Naive thymus-derived CD8-positive, alpha-beta T cell (primary cell): ENCODE measurements at places on chromosomes 2 and 18.

DNA sequence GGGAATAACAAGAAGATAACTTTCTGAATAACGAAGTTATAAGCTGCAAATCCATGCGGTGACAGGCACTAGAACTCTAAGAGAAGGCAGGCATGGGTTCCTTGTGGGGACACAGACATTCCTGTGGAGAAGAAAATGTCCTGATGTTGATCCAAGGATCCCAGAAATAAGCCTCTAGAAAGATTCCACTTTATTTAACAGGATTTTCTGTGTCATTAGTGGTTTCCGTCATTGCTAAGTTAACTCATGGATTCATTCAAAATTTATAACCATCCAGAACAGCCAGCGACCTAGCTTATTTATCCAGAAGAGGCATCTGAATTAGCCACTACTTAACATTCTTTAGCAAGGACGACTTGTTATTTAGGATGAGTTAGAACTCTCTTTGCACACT, 10.0 kb upstream of the CD302 start:
- no peak for DNase-seq
- H3K36me3 ChIP-seq, result peaks cover 50% of the 10 kb centered on the region
- no peaks in the 10 kb centered on the region for H3K27me3 ChIP-seq

- no peaks in the 10 kb centered on the region for H3K27me3 ChIP-seq
- peaks cover 9% of the 10 kb centered on the region for H3K36me3 ChIP-seq
- H3K4me3 ChIP-seq, result peak overlapping the region; percentile 49
- no peak for DNase-seq
Measured at GRCh38 chr2:196914867-196915460, 11.5 kb downstream of the PGAP1 start.

GRCh38 chr2:214135966-214136365, 274.9 kb upstream of the VWC2L start:
- no peaks in the 10 kb centered on the region for H3K27me3 ChIP-seq
- no peak overlapping the region for H3K27ac ChIP-seq
- no peak overlapping the region for H3K4me3 ChIP-seq

GRCh38 chr2:12120281-12121150, 374.1 kb downstream of the LPIN1 start:
- DNase-seq, result no peak
- H3K4me3 ChIP-seq, result no peak overlapping the region

DNA sequence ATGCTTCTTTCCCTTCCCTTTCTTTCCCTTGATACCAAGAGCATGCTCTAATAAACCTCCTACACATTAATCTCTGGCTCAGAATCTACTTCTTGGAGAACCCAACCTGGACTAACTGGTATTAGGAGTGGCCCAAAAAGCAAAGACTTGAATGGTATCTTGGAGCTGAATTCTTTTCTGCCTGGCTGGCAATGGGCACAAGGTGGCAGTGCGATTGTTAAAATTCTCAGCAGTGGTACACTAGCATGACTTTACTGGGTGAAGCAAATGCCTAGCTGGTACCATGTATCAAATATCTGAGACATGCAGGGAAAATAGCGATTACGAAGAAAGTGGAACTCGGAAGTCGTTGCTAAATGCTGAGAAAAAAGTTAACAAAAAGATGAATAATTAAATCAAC, 376.1 kb downstream of the XIRP2 start:
- H3K27me3 ChIP-seq, result no peaks in the 10 kb centered on the region
- H3K36me3 ChIP-seq, result peaks cover 16% of the 10 kb centered on the region
- no peak overlapping the region for H3K27ac ChIP-seq
- no peaks in the 10 kb centered on the region for H3K4me1 ChIP-seq
- no peak for DNase-seq

DNA sequence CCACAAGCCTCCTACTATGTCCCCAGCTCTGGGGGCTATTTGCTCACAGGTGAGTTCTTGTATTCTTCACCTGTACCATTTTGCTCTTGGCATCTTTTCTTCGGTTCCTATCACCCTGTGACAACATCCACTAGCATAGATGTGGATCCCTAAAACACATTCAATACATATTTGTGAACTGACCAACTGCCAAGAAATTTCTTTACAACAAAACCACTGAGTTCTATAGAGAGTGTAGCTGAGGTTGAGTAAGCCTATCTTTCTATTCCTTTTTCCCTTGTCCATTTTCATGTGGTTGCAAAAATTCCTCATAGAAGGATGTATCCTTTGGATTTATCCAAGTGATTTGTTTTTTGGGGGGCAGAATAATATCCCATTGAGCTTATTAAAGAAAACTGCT, 192.7 kb upstream of the ITGA4 start:
- peaks cover 7% of the 10 kb centered on the region for H3K36me3 ChIP-seq
- no peak overlapping the region for H3K4me3 ChIP-seq
- H3K27me3 ChIP-seq, result no peaks in the 10 kb centered on the region
- no peak for DNase-seq
- H3K4me1 ChIP-seq, result peaks cover 20% of the 10 kb centered on the region

- H3K27me3 ChIP-seq, result peaks cover 1% of the 10 kb centered on the region
- DNase-seq, result no peak
- H3K36me3 ChIP-seq, result peaks cover 7% of the 10 kb centered on the region
- H3K27ac ChIP-seq, result no peak overlapping the region
- no peak overlapping the region for H3K4me3 ChIP-seq
Measured at GRCh38 chr2:209368406-209368805, 55.4 kb upstream of the MAP2 start.

GRCh38 chr2:45892425-45892745, 240.9 kb downstream of the PRKCE start:
- no peak overlapping the region for H3K27ac ChIP-seq
- H3K4me1 ChIP-seq, result peaks cover 51% of the 10 kb centered on the region
- DNase-seq, result no peak
- H3K36me3 ChIP-seq, result no peaks in the 10 kb centered on the region
- no peaks in the 10 kb centered on the region for H3K27me3 ChIP-seq

- no peaks in the 10 kb centered on the region for H3K4me1 ChIP-seq
- no peak for DNase-seq
- no peak overlapping the region for H3K27ac ChIP-seq
- H3K36me3 ChIP-seq, result no peaks in the 10 kb centered on the region
Measured at GRCh38 chr2:228699400-228699799, 517.9 kb upstream of the SPHKAP start.

- no peak for DNase-seq
- no peak overlapping the region for H3K4me3 ChIP-seq
- no peak overlapping the region for H3K27ac ChIP-seq
- no peaks in the 10 kb centered on the region for H3K27me3 ChIP-seq
- H3K4me1 ChIP-seq, result no peaks in the 10 kb centered on the region
Measured at GRCh38 chr2:144683107-144683753, 163.3 kb upstream of the ZEB2 start.

DNA sequence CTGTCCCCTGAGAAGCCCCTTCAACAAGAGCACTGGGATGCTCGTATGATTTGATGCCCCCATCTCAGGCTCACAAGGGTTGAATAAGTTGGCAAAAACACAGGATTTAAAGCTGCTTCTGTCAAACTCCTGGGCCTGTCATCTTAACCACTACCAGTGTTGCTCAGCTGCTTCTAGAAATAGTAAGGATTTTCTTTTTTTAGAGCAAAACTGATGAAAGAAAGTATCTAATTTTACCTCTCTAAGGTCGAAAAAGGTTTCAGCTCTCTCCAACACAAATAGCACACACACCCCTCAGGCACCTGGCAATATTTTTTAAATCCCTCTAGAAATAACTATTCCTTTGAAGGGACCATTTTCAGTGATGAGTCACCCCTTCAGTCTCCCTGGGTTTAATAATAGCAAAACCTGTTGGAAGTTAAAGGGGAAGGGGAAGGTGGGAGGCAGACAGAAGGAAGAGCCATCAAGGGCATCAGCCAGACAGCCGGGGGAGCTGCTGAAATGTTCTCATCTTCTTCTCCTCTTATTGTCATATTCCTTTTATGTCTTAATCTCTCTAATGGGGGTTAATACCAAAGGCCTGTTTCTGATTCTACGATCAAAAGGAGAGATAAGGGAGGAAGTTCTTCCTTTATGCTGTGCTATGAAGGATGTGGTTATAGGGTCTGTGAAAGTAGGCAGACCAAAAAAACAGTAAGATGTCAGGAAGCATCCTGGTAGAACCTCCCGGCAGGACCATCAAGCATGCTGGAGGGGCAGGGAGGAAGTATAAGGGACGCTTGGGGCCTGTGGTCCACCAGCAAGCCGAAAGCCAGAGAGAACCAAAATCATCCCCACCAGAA, 31.9 kb upstream of the SLC35G4 start:
- H3K4me3 ChIP-seq, result peak overlapping the region; percentile 9
- H3K36me3 ChIP-seq, result no peaks in the 10 kb centered on the region
- H3K27ac ChIP-seq, result peak overlapping the region; percentile 7
- peaks cover 21% of the 10 kb centered on the region for H3K4me1 ChIP-seq
- H3K27me3 ChIP-seq, result no peaks in the 10 kb centered on the region

- H3K4me3 ChIP-seq, result no peak overlapping the region
- no peak for DNase-seq
- H3K4me1 ChIP-seq, result no peaks in the 10 kb centered on the region
- peaks cover 36% of the 10 kb centered on the region for H3K27me3 ChIP-seq
- no peaks in the 10 kb centered on the region for H3K36me3 ChIP-seq
Measured at GRCh38 chr2:206727287-206727686, 9.1 kb upstream of the DYTN start.

DNA sequence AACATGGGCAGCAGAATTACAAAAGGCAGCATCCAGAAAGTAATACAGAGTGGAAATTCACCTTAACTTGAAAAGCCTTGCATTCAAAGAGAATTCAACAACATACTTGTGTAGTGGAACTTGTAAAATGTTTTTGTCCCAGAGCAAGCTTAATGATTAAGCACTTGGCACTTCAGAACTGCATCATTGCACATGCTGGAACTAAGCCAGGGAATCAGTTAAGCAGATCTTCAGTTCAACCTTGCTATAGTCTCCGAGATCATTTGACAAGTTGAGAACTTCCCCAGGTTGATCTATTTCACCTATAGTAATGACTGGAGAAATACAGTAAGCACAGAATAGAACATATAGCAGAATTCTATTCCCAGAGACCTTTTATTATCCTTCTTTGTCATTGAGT, 1337.2 kb upstream of the NXPH2 start:
- H3K4me3 ChIP-seq, result no peak overlapping the region
- no peak overlapping the region for H3K27ac ChIP-seq
- no peaks in the 10 kb centered on the region for H3K27me3 ChIP-seq
- no peaks in the 10 kb centered on the region for H3K36me3 ChIP-seq
- no peaks in the 10 kb centered on the region for H3K4me1 ChIP-seq
- no peak for DNase-seq

GRCh38 chr2:218286570-218287459, 5.5 kb downstream of the TMBIM1 start:
- H3K27me3 ChIP-seq, result no peaks in the 10 kb centered on the region
- H3K27ac ChIP-seq, result peak overlapping the region; percentile 99
- H3K36me3 ChIP-seq, result peaks cover 2% of the 10 kb centered on the region
- DNase-seq, result peak; percentile 72
- peak overlapping the region; percentile 92 for H3K4me3 ChIP-seq
- peaks cover 89% of the 10 kb centered on the region for H3K4me1 ChIP-seq

GRCh38 chr2:69902213-69902922, 8.6 kb downstream of the SNRNP27 start:
- H3K27ac ChIP-seq, result peak overlapping the region; percentile 95
- H3K4me3 ChIP-seq, result peak overlapping the region; percentile 69
- no peaks in the 10 kb centered on the region for H3K27me3 ChIP-seq
- no peak for DNase-seq

GRCh38 chr2:70203086-70203485, 12.3 kb upstream of the C2orf42 start:
- H3K4me3 ChIP-seq, result no peak overlapping the region
- no peak overlapping the region for H3K27ac ChIP-seq

GRCh38 chr2:19774805-19775176, 127.0 kb downstream of the TTC32 start:
- DNase-seq, result no peak
- H3K27ac ChIP-seq, result no peak overlapping the region
- H3K36me3 ChIP-seq, result no peaks in the 10 kb centered on the region
- H3K4me3 ChIP-seq, result no peak overlapping the region
- no peaks in the 10 kb centered on the region for H3K27me3 ChIP-seq
- H3K4me1 ChIP-seq, result no peaks in the 10 kb centered on the region

- H3K4me1 ChIP-seq, result no peaks in the 10 kb centered on the region
- no peaks in the 10 kb centered on the region for H3K27me3 ChIP-seq
- no peak overlapping the region for H3K27ac ChIP-seq
- no peaks in the 10 kb centered on the region for H3K36me3 ChIP-seq
- no peak for DNase-seq
Measured at GRCh38 chr2:15916336-15916735, 24.0 kb upstream of the MYCN start.

GRCh38 chr2:140865837-140866236, 1265.0 kb downstream of the LRP1B start:
- no peak overlapping the region for H3K4me3 ChIP-seq
- H3K27me3 ChIP-seq, result no peaks in the 10 kb centered on the region
- no peaks in the 10 kb centered on the region for H3K36me3 ChIP-seq

DNA sequence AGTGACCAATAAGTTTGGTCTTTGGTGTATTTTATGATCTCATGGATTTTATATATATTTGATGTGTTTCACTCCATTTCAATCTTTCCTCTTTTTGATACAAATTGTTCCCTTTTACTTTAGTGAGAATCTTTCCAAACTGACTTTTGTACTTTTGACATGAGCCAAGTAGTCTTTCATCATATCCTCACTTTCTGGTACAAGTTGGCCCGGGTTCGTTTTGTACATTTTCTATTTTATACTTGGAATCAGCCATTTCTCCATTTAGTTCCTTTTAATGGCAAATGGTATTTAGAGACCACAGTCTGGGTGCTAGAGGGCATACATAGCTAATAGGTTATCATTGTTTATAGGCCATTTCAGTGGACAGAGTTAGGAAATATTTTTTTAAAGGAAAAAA, 147.9 kb upstream of the MYO3B start:
- H3K27me3 ChIP-seq, result no peaks in the 10 kb centered on the region
- peaks cover 29% of the 10 kb centered on the region for H3K36me3 ChIP-seq
- no peak overlapping the region for H3K4me3 ChIP-seq
- no peak overlapping the region for H3K27ac ChIP-seq
- DNase-seq, result no peak

GRCh38 chr18:27942706-27943105, 234.2 kb downstream of the CDH2 start:
- no peaks in the 10 kb centered on the region for H3K36me3 ChIP-seq
- H3K4me1 ChIP-seq, result no peaks in the 10 kb centered on the region
- no peak overlapping the region for H3K27ac ChIP-seq
- DNase-seq, result no peak
- no peaks in the 10 kb centered on the region for H3K27me3 ChIP-seq
- no peak overlapping the region for H3K4me3 ChIP-seq

GRCh38 chr2:106338043-106338442, 130.2 kb downstream of the RGPD3 start:
- H3K27me3 ChIP-seq, result no peaks in the 10 kb centered on the region
- H3K36me3 ChIP-seq, result no peaks in the 10 kb centered on the region
- H3K27ac ChIP-seq, result no peak overlapping the region
- no peaks in the 10 kb centered on the region for H3K4me1 ChIP-seq
- H3K4me3 ChIP-seq, result no peak overlapping the region

- DNase-seq, result no peak
- no peak overlapping the region for H3K27ac ChIP-seq
- peaks cover 22% of the 10 kb centered on the region for H3K36me3 ChIP-seq
- H3K27me3 ChIP-seq, result peaks cover 2% of the 10 kb centered on the region
Measured at GRCh38 chr2:219467736-219468075, 31.0 kb upstream of the GMPPA start.
